Fibroblast of pulmonary artery (primary cell): ENCODE measurements at places on chromosomes 6 and 20.

GRCh38 chr6:105932440-105932839, 153.7 kb upstream of the PRDM1 start:
- DNase-seq = no peak

- no peak for DNase-seq
Measured at GRCh38 chr6:10400330-10400729, 14.5 kb downstream of the TFAP2A start.

GRCh38 chr20:36684747-36685146, 38.8 kb upstream of the SLA2 start:
- no peak for DNase-seq

DNA sequence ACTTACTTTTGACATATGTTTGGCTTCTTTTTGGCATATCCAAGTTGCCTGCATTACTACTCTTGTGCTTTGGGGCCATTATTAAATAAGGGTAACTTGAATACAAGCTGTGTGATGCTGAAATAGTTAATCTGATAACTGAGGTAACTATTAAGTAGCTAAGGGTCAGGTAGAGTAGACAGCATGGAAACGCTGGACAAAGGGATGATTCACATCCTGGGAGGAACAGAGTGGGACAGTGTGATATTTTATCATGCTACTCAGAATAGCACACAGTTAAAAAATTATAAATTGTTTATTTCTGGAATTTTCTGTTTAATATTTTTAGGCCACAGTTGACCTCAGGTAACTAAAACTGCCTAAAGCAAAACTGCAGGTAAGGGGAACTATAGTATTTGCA, 483.9 kb downstream of the RFPL4B start:
- DNase-seq = peak; percentile 32

- no peak for DNase-seq
Measured at GRCh38 chr6:10271982-10272381, 142.9 kb downstream of the TFAP2A start.

- DNase-seq = no peak
Measured at GRCh38 chr6:150072201-150072600, 3.3 kb upstream of the ULBP3 start.

DNA sequence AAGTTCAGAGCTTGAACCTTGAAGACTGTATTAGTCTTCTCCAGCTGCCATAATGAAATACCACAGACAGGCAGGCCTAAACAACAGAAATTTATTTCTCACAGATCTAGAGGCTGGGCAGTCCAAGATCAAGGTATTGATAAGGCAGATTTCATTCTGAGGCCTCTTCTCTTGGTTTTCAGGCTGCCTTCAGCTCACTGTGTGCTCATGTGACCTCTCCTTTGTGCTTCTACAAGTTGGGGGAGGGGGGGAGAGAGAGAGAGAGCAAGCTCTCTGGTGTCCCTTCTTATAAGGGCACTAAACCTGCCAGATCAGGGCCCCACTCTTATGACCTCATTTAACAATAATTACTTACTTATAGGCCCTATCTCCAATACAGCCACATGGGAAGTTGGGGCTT, 102.6 kb upstream of the RSPO3 start:
- DNase-seq = no peak

GRCh38 chr6:33217246-33217645, 8.9 kb downstream of the RING1 start:
- DNase-seq = no peak
